ENCODE measurements at places on chromosomes 4 and X.

GRCh38 chrX:119201570-119201969, 34.5 kb upstream of the PGRMC1 start:
- no peak for DNase-seq

DNA sequence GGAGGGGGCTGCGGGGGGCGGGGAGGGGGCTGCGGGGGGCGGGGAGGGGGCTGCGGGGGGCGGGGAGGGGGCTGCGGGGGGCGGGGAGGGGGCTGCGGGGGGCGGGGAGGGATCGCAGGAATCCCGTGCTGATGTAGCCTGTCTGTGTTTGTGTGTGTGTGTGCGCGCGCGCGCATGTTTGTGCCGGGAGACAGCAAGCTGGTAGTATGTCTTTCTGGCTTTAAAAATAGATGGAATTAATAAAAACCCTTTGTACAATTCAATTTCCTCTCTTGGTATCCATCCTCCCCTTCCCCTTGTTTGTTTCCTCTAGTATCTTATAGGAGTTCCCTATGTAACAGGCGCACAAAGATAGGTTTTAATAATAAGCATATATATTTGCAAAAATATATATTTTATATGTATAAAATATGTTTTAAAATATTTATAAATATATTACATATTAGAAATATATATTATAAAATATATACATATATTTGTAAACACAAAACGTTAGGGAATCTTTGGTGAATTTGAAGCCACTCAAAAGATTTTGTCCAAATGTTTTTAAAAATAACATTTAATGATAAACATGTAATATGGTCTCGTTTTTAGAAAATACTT, 782 bp downstream of the ARHGAP24 start:
- no peak for DNase-seq

- no peak for DNase-seq
These were observed 39.0 kb downstream of the ATOH1 start for GRCh38 chr4:93867416-93868001.

DNA sequence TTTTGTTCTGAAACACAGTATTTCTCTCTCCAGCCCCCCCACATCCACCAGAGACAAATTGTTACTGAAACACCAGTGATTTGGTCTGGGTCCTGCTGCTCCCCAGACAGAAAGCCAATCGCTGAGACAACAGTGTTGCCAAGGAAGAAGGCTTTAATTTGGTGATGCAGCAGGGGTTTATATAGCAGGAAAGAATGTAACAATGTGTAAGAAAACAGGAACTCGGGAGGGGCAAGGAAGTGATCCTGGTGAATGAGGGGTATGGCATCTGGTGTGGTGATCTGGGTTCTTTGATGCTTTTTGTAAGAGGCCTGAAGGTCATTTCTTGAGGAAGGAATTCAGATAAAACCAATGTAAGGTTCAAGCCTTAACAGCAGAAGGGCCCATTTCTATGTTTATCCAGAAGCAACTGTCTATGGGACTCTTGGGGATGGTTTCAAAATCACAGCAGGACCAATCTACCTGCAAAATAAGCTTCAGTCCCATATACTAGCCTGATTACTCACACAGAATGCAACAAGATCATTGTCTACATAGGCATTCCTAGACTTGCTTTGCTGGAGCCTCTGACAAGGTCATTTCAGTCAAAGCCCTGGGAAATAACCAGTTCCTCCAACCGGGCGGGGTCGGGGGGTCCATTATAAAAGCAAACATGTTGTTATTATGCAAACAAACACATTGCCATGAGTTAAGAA, 445.2 kb upstream of the ZFP42 start:
- DNase-seq = no peak

GRCh38 chr4:54274264-54274663, 45.2 kb downstream of the PDGFRA start:
- DNase-seq = no peak

DNA sequence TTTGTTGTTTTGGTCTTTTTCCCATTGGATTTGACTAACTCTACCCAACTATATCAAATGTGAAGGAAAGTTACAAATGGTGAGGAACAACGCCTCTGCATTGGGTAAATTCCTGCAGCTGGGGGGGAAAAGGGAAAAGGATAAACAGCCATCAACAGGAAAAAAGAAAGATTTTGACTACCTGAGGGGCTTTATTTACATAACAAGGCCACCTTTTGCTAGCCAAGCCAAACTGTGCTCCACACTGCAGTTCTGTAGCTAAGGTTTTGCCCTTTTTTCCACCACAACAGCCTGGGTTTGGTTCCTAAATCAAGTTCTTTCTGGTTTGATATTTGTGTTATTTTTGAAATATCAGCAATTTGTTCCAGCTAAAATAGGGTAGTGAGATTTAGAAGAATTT, 40.8 kb downstream of the RHOXF2B start:
- no peak for DNase-seq
